ENCODE measurements at places on chromosomes 4 and X.

- no peak for DNase-seq
These were observed 11.9 kb downstream of the STARD8 start for GRCh38 chrX:68659385-68659784.

- no peak for DNase-seq
These were observed 4.2 kb downstream of the TLR8 start for GRCh38 chrX:12910423-12911121.

DNA sequence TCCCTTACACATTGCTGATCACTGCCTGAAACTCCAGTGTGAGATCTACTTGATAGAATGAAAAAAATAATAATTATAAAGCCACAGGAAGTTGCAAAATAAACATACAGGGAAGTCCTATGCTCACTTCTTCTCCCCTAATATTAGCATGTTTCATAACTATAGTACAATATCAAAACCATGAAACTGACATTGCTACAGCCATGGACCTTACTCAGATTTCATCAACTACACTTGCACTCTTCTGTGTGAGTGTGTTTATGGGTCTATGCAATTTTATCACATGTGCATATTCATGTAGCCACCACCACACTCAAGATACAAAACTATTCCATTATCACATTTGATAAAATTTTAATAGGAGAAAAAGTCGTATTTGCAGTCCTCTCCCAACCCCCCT, 57.3 kb downstream of the SPINK2 start:
- no peak for DNase-seq

DNA sequence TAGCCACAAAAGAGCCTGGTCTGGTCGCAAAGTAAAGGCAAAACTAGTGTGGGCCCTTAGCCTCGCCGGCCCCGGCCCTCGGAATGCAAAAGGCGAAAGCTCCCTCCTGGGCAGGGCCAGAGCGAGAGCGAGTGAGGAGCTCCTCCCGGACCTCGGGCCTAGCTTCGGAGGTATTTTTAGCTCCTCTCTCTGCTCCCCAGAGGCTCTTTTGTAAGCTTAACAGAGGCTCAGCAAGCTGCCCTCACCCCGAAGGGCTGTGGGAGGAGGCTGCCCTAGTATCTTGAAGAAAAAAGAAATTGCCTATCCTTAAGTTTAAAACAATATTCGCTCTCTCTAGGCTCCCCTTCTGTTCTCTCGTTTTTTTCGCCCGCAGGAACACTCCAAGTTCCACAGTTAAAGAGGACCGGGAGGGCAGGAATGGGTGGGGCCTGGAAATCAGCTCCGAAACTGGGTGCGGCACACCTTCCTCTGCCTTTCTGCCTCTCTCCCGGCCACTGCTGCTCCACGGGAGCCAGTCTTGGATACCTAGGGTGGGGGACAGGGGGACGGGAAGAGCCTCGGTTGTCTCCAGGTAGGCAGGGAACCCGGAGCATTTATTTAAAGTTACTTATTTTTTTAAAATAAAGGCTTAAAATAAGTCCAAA, 12.1 kb downstream of the HAND2 start:
- DNase-seq, result no peak

DNA sequence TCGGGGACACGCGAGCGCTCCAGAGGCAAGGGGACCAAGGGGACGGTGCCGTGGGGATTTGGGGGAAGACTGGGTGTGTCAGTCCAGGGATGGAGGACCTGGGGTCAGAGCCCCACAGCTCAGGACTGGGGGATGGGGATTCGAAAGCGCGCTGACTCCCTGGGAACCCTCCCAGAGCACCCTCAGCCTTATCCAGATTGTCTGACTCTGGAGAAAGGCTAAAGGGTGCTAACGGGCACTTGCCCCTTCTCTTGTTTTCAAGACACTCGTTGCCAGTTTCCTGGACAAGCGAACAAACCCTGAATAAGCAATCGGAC, 1.1 kb downstream of the DOCK11 start:
- DNase-seq, result no peak

DNA sequence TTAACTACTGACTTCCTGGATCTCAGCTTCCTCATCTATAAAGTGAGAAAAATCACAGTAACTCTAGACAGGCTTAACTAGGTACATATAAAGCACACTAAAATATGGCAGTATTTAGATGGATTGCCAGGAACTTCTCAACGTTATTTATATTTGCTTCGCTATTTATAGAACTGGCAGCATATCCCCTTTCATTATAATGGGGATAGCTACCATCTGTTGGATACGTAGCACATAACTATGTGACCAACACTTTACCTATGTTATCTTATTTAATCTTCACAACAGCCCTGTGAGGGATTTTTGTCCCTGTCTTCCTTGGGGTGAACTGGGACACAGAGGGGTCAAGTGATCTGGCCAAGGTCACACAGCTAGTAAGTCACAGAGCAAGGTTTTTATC, 64.6 kb downstream of the ENPEP start:
- DNase-seq, result no peak

DNA sequence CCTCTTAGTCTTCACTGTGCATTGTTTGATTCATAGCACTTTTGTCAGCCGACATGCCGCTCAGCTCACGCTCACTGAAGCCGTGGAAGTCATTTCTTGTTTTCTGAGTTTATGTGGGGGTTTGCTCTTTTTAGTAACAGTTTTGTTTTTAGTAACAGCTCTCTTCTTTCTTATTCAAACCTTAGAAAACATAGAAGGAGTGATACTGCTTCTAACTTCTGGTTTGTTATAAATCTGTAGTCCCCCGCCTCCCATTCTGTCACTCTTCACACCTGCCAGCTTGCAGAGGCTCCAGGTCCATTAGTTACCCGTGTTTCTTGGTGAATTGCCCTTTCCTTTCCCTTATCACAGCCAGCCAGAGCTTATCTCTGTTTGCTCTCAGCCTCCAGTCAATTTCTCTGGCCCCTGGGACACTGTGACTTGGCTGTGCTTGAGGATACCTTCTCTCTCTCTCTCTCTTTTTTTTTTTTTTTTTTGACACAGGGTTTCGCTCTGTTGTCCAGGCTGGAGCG, 50.5 kb downstream of the GRK4 start:
- no peak for DNase-seq

DNA sequence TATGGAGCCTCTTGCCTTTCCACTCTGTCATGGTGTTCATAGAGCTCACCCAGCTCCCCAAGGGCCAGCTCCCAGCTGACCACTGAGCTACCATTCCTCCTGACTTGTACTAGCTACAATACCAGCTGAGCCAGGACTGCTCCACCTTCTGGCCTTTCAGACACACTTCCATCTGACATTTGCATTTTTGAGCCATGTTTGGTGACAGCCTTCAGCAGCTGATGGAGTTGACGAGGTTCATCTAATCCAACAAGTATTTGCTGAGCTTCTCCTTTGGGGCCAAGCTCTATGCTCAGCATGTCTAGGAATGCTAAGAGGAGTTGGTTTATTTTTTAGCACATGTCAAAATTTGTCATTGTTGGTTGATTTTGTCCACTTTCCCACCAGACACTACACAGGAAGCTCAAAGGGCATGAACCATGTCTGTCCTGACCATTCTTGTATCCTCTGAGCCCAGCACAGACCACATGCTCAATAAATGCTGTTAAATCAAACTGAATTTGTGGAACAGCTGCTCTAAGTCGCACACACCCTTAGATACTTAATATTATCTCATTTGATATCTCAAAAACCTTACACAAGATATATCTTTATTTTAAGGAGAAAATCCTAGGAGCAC, 142.6 kb upstream of the PPARGC1A start:
- peak; percentile 31 for DNase-seq

- no peak for DNase-seq
These were observed 25.0 kb downstream of the NKX1-1 start for GRCh38 chr4:1381181-1381621.

GRCh38 chrX:140917354-140918115, 84.9 kb upstream of the SPANXB1 start:
- DNase-seq, result no peak

GRCh38 chr4:169975838-169976796, 50.1 kb downstream of the MFAP3L start:
- peak; percentile 67 for DNase-seq

DNA sequence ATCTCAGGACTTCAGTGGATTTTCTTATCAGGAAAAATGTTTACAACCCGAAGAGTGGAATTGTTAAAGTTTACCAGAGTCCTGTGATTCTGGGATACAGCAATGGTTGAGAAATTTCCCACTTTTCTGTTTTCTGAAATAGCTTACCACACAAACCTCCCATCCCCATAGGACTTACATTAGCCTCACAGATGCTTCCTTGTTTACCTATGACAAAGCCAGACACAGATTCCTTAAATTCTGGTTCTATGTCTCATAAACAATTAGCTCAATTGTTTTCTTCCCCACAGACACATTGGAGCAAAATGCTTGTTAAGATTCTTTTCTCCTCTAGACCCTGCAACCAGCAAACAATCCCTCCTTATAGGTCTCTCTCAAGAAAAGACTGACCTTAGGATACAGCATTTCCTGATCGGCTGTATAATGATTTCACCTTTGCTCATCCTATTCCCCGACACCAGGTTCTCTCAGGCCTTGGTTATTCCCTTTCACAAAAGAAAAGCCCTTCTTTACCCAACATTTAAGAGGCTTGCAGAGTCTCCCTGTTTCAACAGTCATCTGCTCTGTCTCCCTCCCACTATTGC, 886.2 kb downstream of the ARAP2 start:
- DNase-seq, result peak; percentile 29

DNA sequence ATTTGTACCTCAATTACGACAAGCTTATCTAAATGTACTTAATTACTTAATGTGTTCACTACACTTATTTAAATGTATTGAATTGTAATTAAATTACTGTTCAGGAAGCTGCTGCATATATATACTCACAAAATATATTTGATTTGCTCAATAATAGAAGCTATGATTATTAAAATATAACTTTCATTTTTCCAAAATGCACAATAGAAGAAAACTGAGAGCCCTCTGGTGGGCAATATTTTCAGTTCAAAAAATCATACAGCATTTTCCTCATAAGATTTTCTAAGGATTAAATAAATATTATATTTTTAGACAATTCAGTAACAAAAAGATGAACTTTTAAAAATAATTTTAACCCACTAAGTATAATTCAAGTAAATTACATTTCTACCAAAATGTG, 217.3 kb downstream of the DKK2 start:
- no peak for DNase-seq

- peak; percentile 52 for DNase-seq
These were observed 776 bp downstream of the RBM47 start for GRCh38 chr4:40628888-40629287.

GRCh38 chr4:17875402-17876070, 64.8 kb downstream of the NCAPG start:
- DNase-seq, result no peak

GRCh38 chrX:97984641-97985040, 1100.9 kb downstream of the RPA4 start:
- peak; percentile 16 for DNase-seq

DNA sequence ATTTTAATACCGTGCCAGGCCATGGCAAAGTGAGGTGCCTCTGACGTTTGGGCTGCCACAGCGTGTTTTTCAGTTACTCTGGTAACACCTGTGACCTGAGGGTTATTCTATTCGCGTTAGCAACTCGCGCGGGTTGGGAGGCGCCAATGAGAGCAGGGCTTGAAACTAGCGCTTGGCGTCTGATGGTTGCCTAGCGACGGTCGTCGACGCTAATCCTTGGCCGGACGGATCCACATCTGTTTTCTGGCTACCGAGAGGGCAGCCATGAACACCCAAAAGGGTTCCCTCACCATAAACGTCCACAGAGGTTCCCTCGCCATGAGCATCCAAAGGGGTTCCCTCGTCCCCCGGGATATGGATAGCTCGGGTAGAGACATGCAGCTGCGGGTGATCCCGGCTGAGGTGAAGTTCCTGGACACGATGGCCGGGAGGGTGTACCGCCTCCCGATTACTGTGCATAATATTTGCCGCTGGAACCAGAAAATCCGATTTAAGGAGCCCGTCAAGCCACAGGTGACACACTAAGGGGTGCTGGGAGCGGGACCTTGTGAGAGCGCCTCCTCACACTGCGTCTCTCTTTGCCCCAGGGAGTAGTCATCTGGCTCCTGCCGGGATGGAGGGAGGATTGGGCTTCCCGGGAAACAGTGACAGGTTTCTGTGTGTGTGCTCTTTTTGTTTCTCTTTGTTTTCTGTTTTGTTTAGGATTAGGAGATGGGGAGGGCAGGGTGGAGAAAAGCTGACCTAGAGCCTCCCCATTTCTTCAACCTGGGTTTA, at the start of gene CFAP47:
CFAP47 (plus strand) TSS at position 199 of the 774 bp plus-strand sequence; CDS start at position 265, 66 bp downstream.
- peak; percentile 49 for DNase-seq

DNA sequence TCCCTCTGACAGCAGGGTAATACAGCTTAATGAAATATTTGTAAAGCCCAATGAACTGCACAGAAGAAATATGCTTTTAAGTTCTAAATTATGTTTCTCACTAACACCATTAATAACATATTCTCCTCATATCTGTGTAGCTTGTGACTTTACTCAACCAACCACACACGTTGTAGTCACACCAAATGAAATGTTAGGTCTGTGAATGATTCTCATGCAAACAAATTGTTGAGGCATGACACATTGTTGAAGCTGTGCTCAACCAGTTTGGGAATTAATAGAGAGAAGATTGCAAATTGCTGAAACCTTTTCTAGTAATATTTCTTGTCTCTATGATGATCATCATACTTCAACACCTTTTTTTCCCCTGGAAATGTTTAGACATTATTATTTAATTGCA, 645.9 kb downstream of the PCDH7 start:
- DNase-seq, result peak; percentile 76

DNA sequence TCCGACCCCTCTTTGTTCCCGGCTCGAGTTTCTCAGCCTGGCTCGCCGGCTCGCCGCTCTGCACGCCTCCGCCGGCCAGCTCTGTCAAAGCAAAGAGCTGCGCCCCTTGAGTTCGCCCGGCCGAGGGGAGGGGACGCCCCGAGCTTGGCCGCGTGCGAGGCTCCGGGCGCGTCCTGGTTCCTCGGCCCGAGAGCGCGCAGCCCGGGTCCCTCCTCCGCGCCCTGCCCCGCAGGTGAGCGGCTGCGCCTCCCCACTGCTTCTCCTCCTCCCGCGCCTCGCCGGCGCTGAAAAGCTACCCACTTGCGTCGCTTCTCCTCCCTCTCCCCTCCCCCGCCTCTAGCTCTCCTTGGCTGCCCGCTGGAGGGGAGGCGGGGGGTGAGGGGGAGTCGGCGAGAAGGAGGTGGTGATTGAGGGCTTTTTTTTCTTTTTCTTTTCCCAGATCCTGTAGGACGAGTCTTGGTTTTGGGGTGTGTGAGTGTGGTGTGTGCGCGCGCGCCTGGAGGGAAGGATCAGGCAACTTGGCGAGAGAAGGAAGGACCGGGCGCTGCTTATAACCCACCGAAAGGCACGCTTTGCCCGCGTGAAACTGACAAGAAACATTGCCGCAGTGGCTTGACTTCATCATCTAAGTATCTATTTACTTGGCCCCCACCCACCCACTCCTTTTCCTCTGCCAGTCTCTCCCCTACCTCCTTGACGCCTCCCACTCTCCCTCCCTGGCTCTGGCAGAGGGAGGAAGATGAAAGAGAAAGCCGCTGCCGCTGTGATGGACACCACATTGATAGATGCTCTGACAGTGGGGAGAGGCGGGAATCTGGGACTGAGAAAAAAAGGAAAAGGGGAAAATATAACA, at the start of gene LEF1:
LEF1 (minus strand) TSS at position 262 of the 853 bp plus-strand sequence. CDS start 1,165 bp downstream, outside the sequence.
- DNase-seq, result peak; percentile 28
